Esophagus muscularis mucosa (tissue), 4 donors: ENCODE measurements at places on chromosomes 2 and 18. TPM values are rescaled to one million over a fixed set of nuclear protein-coding genes. Genes with fewer than 3 reads are reported as not detected.

GRCh38 chr2:5330961-5331360 is 361.2 kb upstream of the SOX11 start:
- no peak for DNase-seq
- H3K27ac ChIP-seq: no peak overlapping the region
- no peaks in the 10 kb centered on the region for H3K36me3 ChIP-seq
- no peak overlapping the region for H3K4me3 ChIP-seq
- H3K4me1 ChIP-seq: no peaks in the 10 kb centered on the region

GRCh38 chr18:47893939-47894699 is 36.3 kb downstream of the SMAD2 start:
- H3K27me3 ChIP-seq: no peaks in the 10 kb centered on the region
- H3K27ac ChIP-seq: no peak overlapping the region
- H3K36me3 ChIP-seq: peaks cover 33% of the 10 kb centered on the region
- no peak for DNase-seq

- H3K27ac ChIP-seq: no peak overlapping the region
- H3K36me3 ChIP-seq: no peaks in the 10 kb centered on the region
- H3K4me1 ChIP-seq: no peaks in the 10 kb centered on the region
- DNase-seq: no peak
- no peaks in the 10 kb centered on the region for H3K27me3 ChIP-seq
These were observed 56.6 kb downstream of the XIRP2 start for GRCh38 chr2:166944909-166945308.

DNA sequence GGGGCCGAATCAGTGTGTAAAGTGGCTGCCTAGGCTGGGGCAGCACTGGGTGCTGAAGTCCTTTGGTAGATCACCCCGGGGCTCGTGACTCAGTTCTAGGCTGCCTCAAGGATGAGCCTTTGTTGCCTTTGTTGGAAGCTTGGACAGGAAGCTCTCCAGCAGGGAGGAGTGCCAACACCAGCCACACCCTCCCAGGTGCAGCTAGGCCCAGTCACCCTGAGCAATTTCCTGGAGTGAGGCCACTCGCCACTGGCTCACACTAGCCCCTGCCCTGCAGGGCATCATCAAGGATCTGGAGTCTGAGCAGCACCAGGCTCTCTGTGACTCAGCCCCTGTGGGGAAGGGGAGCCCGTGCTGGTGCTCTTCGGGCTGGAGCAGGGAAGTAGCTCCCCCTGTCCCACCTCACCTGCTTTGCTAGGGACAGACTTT is 6.7 kb upstream of the SDC1 start:
- H3K36me3 ChIP-seq: no peaks in the 10 kb centered on the region
- H3K27me3 ChIP-seq: no peaks in the 10 kb centered on the region
- no peak for DNase-seq
- H3K4me3 ChIP-seq: no peak overlapping the region
- no peak overlapping the region for H3K27ac ChIP-seq

DNA sequence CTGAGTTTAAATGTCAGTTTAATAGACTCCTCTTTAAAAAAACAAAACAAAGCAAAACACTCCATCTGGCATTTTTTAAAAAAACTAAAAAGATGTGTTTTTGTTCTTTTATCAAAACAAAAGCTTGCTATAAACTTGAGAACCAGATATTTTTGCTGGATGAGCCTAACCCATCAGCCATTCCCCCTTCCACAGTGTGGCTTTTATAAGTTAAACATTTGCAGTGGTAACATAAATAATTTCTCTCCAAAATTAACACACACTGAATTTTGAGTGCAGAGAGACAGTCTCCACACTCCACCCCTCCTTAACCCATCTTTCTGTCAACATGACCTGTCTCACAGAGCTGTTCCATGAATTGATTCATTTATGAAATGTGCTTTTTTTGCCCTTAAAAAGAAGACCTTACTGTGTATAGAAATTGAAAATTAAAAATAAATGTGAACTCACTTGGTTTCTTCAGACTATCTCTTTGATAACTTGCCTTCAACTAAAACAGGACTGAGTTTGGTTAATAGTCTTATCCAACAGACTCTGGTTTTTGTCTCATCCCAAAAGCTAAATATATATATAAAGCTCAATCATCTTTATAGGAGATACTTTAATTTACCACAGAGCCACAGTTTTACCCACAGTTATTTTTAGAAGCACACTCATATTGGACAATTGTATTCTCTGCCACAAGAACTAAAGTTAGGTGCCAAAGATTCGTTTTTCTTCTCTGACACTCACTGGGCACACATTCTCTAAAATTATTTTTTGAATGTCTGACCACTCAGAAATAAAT is 64.8 kb upstream of the STK39 start:
- H3K27me3 ChIP-seq: no peaks in the 10 kb centered on the region
- H3K27ac ChIP-seq: peak overlapping the region; percentile 64
- peaks cover 47% of the 10 kb centered on the region for H3K4me1 ChIP-seq
- DNase-seq: no peak
- no peak overlapping the region for H3K4me3 ChIP-seq

DNA sequence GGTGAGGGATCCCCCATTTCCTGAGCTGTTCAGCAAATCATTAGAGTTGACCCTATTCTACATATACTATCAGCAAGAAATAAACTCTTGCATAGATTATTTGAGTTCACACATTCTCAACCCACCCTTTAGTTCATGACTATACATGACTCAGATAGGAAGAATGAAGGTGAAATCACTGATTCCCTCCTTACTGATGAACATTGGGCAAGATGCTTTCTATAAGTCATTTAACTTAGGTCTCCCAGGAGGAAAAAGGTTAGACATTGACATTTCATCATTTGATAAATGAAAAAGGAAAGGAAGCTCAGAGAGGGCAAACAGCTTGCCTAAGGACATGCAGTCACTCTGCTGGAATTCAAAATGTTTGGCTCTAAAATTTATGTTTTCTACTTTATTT is 408.0 kb downstream of the TMEM182 start:
- H3K27me3 ChIP-seq: no peaks in the 10 kb centered on the region
- H3K4me1 ChIP-seq: no peaks in the 10 kb centered on the region
- DNase-seq: no peak
- H3K36me3 ChIP-seq: no peaks in the 10 kb centered on the region
- H3K4me3 ChIP-seq: no peak overlapping the region

DNA sequence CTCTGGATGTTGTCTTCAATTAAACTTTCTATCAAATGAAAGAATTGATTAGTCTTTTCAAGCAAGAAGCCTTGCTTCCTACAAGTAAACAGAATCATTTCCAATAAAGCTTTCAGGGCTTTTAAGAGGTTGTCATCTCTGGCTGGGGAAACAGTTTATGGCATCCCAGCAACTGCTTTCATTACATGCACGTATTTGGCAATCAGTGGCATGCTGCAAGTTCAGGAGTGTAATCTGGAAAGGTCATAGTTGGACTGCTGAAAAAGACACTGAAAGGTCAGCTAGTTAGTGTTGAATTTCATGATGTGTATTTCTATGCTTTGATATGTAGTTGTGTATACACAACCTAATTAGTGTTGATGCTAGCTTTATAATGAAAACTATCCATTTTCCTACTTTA is 332.9 kb downstream of the DSC3 start:
- no peaks in the 10 kb centered on the region for H3K4me1 ChIP-seq
- H3K27ac ChIP-seq: no peak overlapping the region
- H3K36me3 ChIP-seq: no peaks in the 10 kb centered on the region
- DNase-seq: no peak

Gene GKN2
- total RNA-seq: not detected

Gene ELOA2
- total RNA-seq: not detected

Gene CPLX4
- total RNA-seq: not detected

Gene B3GNT2
- total RNA-seq: 16.3 TPM

Gene ONECUT2
- total RNA-seq: under 0.01 TPM

Gene GALNT14
- 0.33 TPM for total RNA-seq
